ENCODE measurements at places on chromosomes 2 and 18. TPM values are rescaled to one million over a fixed set of nuclear protein-coding genes. Genes with fewer than 3 reads are reported as not detected.

DNA sequence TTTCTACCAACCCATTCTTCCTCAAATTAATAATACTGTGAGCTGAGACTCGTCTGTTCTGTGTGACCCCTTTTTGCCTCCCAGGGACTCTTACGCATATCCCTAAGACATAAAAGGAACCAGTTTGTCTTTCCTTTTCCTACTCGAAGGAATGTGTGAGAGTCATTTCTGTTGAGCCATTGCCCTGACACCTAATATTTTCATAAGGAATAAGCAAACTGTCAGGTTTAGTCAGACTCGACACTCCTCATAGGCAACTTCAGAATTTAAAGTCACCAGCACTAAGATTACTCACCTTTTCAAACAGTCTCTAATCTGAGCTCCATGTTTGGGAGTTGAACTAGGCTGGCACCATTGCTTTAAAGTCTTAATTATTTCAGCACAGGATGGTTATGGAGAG lies 305.5 kb downstream of the IKZF2 start:
- no peak for DNase-seq

- DNase-seq = peak; percentile 24
Observed at GRCh38 chr2:43131051-43131889, 95.1 kb downstream of the ZFP36L2 start.

DNA sequence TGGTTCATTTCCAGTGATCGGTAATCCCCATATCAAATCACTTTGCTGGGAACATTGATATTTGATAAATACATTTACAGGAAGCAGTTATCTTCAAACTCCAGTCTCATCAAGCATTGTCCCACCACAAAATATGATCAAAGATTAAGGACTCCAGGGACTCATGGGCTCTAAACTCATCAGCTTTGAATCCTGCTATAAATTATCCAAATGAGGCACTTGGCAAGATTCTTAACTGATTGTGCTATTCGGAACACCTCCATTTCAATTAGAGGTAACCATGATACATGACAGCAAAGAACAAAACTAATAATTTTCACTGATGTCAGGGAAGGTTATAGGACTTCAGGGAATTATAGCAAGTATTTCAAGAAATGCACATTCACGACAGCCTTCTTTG lies 1088.1 kb upstream of the PIK3C3 start:
- no peak for DNase-seq

DNA sequence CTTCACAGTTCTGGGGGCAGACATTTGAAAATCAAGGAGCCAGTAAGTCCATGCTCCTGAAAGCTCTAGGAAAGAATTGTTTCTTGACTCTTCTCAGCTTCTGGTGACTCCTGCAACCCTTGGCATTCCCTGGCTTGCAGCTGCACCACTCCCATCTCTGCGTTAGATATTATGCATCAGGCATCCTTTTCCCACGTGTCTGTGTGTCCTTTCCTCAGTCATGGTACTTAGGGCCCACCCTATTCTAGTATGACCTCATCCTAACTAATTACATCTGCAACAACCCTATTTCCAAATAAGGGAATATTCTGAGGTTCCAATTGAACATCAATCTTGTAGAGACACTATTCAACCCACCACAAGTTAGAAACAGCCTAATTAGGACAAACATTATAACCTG lies 931.7 kb upstream of the CHAC2 start:
- DNase-seq = no peak

GRCh38 chr2:1621041-1621440 lies 123.3 kb downstream of the PXDN start:
- DNase-seq = no peak

GRCh38 chr18:336713-337112 lies 68.9 kb upstream of the THOC1 start:
- DNase-seq = no peak

ZNF385B gene
- 0.28 TPM for total RNA-seq

ANKRD30B gene
- not detected for total RNA-seq

DYSF gene
- 0.31 TPM for total RNA-seq

ANKRD29 gene
- total RNA-seq = 0.67 TPM

- no peak for DNase-seq
Observed at GRCh38 chr2:239930378-239930777, 94.8 kb downstream of the NDUFA10 start.

GRCh38 chr2:134290358-134290757 lies 36.5 kb downstream of the MGAT5 start:
- no peak for DNase-seq

- no peak for DNase-seq
Observed at GRCh38 chr2:95314964-95315611, 17.9 kb downstream of the KCNIP3 start.

DNA sequence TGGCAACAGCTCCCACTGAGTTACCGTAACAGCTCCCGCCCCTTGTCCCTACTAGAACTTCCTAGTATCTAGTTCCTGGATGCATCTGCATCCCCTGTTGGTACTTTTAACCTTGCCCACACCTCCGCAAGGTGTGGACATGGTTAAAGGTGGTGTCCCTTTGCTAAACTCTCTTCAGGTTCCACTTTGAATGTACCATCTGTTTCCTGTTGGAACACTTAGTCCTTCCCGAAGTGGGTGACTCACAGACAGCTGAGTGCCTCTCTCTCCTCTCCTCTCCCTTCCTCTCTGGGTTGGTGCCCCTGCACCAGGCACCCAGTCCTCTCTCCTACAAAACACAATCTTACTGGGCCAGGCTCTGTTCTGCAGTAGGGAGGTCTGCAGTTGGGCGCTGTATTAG lies 19.6 kb upstream of the REL start:
- DNase-seq = no peak

GRCh38 chr2:109689973-109690372 lies 75.8 kb downstream of the SOWAHC start:
- no peak for DNase-seq

RPRM gene
- total RNA-seq = not detected

DNA sequence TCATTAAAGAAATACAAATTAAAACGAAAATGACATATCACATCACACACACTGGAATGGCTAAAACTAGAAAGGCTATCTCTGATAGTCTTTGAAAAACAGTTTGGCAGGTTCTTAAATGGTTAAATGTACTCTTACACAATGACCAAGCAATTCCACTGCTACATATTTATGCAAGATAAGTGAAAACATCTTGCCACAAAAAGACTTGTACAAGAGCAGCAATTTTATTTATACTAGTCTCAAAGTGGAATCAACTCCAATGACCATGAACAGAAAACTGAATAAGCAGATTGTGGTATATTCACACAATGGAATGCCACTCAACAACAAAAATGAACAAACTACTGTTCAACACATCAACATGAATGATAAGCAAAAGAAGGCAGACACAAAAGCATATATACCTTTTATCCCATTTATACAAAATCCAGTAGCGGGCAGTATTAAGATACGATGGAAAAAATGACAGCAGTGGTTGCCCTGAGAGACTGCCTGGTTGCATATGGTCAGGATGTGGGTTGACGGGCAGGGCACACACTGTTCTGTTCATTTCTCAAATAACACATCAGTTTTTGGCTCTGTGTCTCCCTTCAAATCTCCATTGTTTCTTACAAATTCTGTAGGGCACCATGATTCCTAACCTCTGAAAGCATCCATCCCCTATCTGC lies 25.4 kb downstream of the SP100 start:
- no peak for DNase-seq

DNA sequence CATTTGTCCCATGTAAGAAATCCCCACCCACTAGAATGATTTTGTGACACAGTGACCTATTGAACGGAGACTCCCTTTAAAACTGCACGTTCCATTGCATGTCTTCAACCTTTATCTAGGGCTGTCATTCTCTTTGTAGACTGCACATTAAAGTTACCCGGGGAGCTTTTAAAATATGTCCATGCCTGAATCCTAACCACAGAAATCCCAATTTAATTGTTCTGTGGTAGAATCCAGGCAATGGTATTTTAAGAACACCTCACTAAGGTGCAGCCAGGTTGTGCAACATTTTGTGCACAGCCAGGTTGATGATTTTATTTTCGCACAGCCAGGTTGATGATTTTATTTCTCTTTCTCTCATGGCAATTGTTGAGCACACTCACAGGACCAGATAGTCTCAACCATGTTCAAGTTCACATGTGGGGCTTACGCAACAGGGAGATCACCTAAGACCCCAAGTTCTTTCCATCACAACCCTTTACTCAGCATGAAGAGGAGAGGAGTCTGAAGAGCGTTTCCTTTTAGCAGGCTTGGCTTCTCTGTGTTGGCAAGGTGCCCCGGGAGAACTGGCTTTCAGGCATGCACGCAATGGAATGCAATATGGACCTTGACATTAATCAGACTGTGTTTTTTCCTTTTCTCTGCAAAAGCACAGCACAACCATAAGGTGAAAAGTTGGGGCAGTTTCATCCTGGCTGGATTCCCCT lies 467.3 kb upstream of the ETAA1 start:
- no peak for DNase-seq

TUBA4B gene
- not detected for total RNA-seq

LIMS3 gene
- 2.6 TPM for total RNA-seq

DNA sequence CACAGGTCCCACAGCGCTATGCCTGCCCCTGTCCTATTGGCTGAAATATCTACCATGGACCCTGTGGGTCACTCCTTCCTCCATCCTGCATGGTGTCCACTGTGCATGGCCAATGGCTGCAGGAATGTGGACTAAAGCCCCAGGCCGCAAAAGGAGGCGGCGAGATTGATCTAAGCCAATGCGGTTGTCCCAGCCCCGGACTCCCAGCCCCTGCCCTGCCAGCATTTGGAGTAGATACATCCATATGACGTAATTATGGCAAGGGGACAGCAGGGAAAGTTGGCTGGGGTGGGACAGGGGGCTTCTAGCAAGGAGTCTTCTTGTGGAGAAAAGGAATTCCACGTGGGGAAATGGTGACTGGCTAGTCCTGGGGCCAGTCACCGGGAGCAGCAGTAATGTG lies 11.4 kb upstream of the ZNF516 start:
- DNase-seq = no peak

DNA sequence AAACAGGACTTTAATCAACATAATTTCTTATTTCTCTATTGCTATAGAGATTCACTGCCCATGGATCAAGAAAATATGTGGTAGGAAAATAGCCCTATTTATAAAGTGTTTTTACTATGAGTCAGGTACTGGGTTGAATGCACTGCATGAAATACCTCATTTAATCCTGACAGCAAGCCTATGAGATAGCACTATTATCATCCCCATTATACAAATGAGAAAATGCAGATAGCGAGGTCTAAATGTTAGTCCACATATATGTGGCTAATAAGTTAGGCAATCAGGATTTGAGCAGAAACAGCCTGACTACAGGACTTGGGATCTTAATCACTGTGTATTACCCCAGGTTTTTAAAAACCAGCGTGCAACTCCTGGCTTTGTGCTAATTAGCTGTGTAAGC lies 8.5 kb upstream of the LYPD1 start:
- no peak for DNase-seq

FN1 gene
- total RNA-seq = 4.2 TPM

ALPI gene
- total RNA-seq = not detected

VIT gene
- total RNA-seq = 0.77 TPM

GRCh38 chr2:31136732-31137131 lies 1.5 kb downstream of the GALNT14 start:
- DNase-seq = no peak

Measured in Panc1 (cell line).